ENCODE measurements at places on chromosomes 2 and 18.

GRCh38 chr2:11889101-11889850 lies 142.8 kb downstream of the LPIN1 start:
- no peak for DNase-seq

- DNase-seq = no peak
Measured at GRCh38 chr2:130347220-130347925, 4.7 kb downstream of the IMP4 start.

DNA sequence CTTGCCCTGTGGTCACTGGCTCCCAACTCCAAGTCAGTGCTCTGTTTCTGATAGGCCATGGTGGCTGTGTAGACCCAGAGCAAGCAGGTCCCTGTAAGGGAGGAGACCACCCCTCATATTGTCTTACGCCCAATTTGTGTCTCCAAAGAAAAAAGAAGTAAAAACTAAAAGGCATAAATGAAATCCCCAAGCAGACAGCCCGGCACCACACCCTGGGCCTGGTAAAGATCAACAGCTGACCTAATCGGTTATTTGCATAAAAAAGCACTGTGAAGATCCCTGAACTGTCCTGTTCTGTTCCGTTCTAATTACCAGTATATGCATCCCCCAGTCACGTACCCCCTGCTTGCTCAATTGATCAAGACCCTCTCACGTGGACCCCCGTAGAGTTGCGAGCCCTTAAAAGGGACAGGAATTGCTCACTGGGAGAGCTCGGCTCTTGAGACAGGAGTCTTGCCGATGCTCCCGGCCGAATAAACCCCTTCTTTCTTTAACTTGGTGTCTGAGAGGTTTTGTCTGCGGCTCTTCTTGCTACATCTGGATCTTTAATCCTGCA lies 364.1 kb upstream of the HS6ST1 start:
- DNase-seq = no peak

- no peak for DNase-seq
Measured at GRCh38 chr2:147482916-147483669, 361.7 kb upstream of the ACVR2A start.

- no peak for DNase-seq
Measured at GRCh38 chr2:174914853-174915760, 90.1 kb downstream of the CHN1 start.

DNA sequence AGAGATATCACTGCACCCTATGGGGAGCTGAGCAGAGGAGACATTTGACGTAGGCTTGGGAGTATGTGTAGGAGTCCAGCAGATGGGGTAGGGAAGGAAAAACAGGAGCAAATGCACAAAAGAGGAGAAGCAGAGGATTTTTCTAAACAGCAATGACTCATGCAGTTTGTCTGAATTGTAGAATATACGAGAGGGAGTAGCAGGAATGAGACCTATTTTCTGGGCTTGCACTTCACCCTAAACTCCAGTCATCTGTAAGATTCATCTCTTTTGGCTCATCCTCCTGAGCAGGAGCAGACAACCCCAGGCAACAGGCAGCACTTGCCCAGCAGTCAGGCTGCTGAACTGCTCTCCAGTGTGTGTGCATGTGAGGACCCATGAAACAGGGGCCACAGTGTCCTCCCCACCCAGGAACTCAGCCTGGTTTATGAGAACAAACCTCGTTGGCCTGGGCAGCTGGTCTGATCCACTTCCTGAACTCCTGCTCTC lies 100.2 kb upstream of the CDC42EP3 start:
- DNase-seq = peak; percentile 83

DNA sequence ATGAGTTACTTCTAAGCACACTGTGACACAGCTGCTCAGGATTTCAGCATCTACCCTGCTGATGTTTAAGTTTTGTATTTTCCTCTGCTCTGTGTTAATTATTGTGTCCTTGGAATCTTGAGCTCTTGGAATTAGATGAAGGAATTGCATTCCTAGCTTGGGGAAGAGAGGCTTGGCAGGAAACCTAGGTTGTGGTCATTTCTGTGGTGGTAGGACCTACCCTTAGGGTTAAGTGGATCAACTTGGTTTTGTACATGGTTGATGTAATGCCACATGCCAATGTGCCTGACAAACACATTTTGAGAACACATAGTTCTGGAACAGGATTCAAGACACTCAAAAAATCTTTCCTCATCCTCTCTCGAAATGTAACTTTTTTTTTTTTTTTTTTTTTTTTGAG lies 264.5 kb upstream of the MEX3C start:
- peak; percentile 56 for DNase-seq

DNA sequence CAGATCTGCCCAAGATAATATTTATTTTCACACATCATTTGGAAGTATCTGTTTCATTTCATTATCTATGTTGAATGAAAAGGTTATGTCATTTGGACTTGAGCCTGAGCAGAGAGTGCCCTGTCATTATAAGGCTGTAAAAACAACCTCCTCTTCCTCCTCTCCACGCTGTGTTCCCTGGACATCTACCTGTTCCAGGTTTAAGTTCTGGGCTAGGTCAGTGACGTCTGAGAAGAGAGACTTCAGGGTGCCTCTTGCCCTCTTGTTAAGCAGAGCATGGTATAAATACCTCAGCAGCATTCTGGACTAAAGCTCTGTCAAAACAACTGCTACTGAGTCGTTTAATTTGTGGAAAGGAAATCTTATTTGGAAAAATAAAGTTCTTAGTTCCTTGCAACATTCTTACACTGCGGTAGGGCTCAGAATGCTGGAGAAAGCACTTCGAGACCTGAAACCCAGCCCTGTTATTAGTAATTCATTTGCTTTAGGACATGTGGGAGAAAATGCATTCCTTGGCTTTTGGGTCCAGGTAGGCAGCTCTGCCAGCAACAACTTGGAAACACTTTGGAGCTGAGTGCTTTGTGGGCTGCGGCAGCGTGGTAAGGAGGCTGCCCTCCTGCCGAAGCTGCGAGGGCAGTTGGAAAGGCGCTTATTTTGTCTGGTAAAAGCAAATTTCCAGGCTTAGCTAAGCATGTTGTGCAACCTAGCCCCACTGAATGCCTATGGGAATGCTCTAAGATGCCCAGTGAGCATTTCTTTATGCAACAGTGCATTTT lies 91.8 kb upstream of the NEDD4L start:
- DNase-seq = no peak

GRCh38 chr2:150459281-150459680 lies 28.2 kb downstream of the RND3 start:
- peak; percentile 14 for DNase-seq

DNA sequence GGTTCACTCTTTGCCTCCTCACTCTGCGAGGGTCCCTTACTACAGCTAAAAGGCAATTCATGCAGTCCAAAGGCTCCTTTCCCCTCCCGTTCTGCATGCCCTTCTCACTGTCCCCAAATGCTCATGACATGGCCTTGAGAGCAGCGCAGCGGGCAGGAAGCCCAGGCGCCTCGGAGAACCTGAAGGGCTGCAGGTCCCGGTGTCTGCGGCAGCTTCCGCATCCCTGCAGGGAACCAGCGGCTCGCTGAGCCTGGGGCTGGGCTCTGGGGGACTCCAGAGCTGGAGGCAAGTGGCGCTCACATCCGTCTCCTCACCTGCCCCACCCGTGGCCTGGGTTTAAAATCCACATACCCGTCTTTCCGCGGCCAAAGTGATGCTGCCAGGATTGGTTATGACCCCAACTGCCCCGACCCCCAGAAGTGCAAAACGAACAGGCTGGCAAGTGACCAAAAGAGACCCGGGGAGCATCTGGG lies 462 bp upstream of the CIDEA start:
- no peak for DNase-seq

DNA sequence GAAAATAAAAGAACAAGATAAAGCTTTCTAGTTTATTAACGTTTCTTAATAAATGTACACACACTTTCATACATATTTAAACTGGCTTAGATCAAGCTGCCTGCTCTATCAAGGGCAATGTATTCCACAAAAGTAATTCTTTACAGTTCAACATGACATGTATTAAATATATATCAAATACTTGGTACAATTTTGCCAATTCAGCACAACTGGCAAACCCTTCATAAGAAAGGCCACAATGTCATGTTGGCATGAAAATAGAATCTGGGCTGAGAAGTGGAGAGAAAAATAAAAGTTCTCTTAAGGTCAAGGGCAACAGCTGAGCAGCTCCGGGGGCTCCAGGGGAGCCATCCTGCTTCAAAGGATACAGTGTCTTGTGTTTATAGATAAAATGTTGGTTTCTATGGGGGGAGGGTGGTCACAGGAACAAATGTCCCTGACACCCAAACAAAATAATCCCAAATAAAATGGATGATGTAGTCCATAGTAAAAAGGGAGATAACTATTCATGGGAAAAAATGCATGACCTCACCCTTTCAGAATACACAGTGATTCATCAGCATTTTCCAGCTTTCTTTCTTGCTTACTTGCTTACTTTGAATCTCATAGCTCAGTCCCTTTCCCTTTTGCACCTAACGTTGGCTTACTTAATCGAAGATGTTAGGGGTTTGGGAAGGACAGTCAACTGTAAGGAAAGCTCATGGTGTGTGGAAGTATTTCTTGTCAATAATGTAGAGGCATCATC lies 494.9 kb downstream of the NYAP2 start:
- peak; percentile 81 for DNase-seq

DNA sequence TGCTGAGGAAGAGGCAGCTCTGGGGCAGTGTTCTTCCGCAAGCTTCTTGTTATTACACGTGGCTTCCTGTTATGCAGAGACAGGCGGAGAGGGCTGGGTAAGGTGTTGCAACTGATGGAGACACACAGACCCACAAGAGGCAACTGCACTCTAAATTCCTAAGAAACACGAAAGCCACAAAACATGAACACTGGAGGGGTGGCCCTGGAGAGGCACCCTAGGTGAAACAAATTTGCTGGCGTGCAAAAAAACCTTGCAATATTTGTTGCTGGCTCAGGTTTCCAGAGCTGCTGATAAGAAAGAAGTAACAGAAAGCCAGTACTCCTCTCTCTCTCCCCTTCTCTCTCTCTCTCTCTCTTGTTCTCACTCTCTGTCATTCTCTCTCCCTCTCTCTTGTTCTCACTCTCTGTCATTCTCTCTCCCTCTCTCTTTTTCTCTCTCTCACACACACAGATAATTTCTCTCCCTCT lies 31.8 kb downstream of the ARHGAP25 start:
- DNase-seq = peak; percentile 92

DNA sequence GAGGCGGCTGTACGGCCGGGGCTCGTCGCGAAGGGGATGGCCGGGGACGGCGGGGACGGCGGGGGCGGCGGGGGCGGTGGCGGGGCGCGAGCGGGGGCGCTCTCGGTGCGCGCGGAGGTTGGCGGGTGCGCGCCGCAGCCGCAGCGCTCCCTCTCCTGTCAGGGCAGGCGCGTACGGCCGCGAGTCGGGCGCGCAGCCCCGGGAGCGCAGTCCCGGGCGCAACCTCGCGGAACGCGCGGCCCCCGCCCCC lies 296 bp upstream of the GRHL1 start:
- DNase-seq = no peak

DNA sequence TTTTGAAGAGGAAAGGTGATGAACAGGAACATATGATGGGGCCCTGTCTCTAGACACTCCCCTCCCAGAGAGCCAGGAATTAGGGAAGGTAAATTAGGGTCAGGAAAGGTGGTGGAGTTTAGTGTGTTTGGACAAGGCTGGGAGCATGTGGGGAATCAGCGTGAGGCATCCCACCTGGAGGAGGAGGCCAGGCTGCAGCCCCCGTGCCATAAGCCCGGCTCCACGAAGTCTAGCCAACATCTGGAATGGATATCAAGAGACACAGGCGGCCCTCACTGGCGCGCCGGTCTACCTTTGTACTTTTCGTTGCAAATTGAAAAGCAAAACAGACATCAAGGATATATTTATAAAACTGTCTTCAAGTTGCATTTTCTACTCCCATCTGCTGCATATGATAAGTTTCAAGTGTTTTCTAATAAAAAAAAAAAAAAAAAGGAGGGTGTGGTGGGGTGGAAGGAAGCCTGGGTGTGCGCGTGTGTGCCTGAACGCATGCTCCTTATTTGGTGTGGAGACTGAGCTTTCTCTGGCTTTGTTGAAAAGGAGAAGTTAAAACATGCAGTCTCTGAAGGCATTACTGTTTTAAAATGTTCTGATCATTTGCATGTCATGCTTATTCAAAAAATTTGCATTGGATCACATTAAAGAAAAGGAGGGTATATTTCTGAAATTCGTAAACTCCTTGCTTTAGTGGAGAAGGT lies 546.7 kb upstream of the ID2 start:
- DNase-seq = no peak

GRCh38 chr2:76170856-76171255 lies 460.1 kb upstream of the GCFC2 start:
- no peak for DNase-seq

GRCh38 chr2:222490131-222490530 lies 65.8 kb downstream of the SGPP2 start:
- DNase-seq = no peak

DNA sequence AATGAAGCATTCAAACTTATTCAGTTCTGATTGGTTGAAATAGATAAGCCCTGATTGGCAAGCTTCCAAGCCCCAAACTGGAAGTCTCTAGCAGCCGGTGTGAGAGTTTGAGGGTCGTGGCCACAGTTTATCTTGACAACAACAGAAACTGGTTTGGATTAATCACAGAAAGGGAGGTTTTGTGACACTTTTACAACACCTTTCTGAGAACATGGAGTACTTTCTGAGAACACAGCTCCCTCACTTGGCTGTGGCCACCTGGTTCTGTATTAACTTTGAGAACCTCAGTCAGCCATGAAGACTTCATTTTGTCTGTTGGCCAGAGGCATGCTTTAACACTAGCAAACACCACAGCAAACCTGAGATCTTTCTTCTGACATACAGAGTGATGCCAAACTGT lies 280.7 kb upstream of the VWC2L start:
- no peak for DNase-seq

GRCh38 chr18:56647951-56648893 lies 2.9 kb upstream of the WDR7 start:
- no peak for DNase-seq
